Stimulated activated CD4-positive, alpha-beta T cell treated with anti-CD3 and anti-CD28 coated beads, Interleukin-15, amount 100 ng/mL, for 48 hours (primary cell): ENCODE measurements at places on chromosomes 5 and 9.

DNA sequence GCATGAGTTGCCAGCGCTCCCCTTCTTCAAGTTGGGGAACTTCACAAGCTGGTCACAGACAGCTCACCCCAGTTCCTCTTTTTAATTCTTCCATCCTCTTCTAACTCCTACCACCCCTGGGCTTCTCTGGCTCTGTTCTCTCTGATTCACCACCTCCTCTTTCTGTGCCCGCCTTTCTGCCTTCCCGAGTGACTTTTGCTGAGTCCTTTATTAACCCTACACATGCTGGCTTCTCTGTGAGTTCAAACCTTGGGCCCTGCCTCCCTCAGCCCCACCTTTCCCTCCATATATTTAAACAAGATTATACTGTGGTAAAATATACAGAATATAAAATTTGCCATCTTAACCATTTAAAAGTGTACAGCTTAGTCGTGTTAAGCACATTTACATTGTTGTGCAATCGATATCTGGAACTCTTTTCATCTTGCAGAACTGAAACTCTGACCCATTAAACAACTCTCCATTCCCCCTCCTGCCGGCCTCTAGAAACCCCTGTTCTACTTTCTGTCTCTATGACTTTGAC is 32.0 kb downstream of the SLC46A2 start:
- no peak for DNase-seq

DNA sequence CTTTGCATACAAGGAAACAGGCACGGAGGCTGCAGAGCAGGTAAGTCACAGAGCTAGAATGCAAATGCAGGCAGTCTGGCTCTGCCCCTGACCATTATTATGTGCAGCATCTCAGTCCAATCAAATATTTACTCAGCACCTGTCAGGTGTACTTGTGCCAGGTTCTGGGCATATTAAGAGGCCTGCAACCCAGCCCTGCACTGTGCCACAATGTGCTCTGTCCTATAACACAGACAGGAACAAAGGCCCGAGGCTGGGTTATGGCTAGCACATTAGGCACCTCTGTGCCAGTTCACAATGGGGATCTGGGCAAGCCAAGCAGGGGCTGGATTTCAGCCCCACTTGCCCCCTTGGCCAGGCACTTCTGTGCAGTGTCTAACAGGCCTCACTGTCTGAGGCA is 14.0 kb downstream of the ARL15 start:
- no peak for DNase-seq

DNA sequence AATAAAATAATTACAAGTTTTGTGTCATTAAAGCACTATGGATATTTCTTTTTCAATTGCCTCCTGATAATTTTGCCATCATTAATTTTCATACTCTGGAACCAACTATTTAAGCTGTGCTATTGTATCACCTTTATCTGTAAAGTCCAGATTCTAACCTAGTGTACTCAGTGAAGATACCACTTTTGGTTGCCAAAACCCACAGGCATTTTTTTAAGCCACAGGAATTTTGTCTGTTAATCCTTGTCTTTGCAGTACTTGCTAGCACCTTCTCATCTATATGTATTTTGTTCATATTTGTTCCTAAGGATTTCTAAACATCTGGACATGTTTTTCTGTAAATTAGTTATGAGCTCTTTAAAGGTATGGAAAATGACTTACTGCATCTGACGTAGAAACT is 481.4 kb upstream of the DAB2 start:
- DNase-seq, result no peak

DNA sequence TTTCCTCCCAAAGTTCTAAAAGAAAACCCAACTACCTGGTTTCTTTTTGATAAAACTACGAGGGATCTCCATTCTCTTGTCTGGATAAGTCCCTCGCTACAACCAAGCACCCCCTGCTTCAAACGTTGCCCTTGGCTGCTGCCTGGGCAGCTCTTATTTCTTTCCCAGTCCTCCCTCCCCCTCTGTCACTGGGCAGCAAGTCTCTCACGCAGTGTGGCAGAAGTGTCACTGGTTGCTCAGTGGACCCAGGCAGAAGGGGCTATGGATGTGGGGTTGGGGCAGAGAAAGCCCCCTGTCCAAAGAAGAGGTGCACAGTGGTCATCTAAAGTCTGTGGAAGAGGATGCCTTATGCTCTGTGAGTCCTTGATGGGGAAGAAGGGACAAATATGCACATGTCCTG is 7.2 kb upstream of the SMIM32 start:
- DNase-seq, result no peak

- no peak for DNase-seq
Measured at GRCh38 chr5:149745-150485, 41.4 kb upstream of the LRRC14B start.

- no peak for DNase-seq
Measured at GRCh38 chr9:93357649-93358048, 93.8 kb upstream of the FAM120A start.
